Lower leg skin (tissue), 4 donors: ENCODE measurements at places on chromosomes 12 and 14.

DNA sequence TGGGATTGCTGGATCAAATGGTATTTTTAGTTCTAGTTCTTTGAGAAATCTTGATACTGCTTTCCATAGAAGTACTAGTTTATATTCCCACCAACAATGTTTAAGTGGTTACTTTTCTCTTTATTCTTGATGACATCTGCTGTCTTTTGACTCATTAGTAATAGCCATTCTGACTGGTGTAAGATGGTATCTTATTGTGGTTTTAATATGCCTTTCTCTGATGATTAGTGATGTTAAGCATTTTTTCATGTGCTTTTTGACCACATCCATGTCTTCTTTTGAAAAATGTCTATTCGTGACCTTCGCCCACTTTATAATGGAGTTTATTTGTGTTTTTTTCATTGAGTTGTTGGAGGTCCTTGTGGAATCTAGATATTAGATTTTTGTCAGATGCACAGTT lies 865.7 kb downstream of the SLC6A15 start:
- DNase-seq = no peak

GRCh38 chr14:55097881-55098560 lies 31.0 kb upstream of the LGALS3 start:
- no peak for DNase-seq

DNA sequence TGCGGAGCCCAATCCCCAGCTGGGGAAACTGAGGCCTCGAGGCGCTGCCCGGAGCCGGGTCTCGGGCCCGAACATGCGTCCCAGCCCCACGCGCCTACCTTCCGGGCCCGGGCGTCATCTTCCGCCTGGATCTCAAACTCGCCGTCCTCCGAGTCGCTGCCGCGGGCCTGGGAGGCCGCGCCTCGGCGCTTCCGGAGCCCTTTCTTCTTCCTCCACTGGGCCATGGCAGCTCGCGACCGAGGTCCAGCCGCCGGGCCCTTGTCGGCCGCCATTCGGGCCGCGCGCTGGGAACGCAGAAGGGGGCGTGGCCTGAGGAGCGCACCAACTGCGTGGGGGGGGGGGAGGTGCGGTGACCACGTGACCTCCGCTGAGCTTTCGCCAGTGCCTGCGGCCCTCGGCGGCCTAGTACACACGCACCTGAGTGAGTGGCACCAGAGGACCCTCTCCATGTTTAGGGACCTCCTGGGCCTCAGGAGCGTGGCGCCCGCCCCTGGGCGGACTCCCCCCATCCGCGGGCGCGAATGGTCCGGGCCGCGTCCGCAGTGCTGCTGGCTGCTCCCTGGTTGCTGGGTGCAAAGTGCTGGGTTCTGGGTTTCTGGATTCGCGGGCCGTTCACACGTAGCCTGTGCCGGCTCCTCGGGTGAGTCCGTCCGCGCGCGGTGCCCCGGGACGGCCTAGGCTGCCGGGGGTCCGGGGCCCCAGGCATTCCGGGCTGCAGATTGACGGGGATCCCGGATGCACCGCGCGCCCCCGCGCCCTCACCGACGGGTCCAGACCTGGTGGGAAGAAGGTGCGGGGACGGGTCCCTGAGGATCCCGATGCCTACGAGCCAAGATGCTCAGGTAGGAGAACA lies at the start of the genes DDX54 and RITA1:
TSS of gene DDX54 (minus strand) at position 299 of the 853 bp plus-strand sequence. CDS start at position 272, 27 bp downstream.
TSS of gene RITA1 (plus strand) at position 542 of the 853 bp plus-strand sequence. CDS start 1,026 bp downstream, outside the sequence.
- DNase-seq = peak; percentile 60

- peak; percentile 90 for DNase-seq
These were observed 123.3 kb downstream of the SSPN start for GRCh38 chr12:26318661-26319068.

DNA sequence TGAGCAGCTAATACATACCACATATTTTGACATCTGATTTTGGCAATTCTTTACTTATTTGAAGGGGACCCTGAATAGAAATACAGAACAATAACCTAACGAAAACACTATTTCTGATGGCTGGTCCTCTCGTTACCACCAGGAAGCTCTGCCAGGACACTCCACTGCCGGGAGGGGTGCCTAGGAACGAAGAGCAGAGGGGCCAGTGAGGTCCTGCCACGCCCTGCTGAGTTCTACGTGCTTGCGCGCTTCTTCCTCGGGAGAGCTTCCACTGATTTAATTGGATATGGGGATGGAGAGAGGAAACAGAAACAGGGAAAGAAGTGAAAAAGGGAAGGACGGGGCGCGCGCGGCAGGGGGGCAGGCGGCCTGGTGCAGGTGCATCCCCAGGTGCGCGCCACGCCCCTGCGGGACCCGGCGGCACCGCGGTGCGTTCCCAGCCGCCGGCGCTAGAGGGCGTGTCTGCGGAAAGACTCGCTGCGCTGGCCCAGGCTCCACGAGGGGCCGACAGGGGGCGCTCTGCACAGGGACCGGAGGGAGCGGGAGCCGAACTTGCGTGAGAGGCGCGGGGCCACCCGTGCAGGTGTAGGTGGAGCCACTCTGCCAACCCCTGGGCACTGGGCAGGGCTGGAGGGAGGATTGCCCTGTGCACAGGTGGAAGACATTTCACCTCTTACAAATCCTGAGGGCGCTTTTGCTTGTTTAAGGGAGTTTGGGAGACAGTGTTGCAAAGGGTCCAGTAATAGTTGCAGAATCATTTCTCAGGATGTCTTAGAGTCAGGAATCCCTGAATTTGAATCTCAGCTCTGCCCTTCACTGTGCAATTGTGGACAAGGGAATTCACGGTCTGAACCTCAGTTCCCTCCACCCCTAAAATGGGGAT lies 986.3 kb upstream of the TMEM132C start:
- DNase-seq = no peak

DNA sequence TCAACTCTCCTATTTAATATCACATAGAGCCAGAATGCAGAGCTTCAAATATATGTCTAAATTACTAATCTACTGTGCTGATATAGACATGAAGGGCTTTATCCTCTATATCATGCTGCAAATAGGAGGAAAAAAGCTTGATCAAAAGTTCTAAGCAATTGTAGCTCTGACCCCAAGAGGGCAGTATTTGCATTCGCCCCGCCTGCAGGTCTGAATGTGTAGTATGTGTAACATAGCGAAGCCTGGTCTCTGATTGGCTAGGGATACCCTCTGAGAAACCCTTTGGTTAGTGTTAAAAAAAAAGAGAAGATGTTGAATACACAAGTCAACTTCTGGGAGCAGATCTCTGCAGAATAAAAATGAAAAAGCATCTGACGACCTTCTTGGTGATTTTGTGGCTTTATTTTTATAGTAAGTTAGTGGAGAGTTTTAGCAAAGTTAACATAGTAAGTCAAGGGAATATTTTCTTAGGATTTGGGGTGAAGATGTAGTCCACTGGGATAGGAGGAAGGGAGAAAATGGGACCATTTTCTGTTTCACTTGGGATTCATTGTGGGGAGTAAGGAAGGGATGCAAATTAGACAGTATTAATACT lies 151.6 kb upstream of the OR4E1 start:
- no peak for DNase-seq

DNA sequence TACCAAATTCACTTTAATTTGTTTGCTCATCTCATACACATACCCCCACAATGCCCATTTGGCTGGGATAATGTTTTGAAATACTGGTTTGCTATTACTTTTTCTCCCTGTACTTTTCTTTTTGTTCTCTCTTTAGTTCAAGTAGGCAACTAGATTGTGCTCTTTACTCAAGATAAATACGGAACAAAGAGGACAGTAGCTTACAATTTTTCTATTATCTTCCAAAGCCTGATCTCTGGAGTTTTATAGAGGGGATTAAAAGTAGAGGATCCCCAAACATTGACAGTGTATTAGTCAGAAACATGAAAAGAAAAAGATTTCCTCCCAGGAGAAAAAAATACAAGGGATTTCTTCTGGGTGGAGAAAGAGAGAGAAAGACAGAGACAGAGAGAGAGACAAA lies 102.1 kb upstream of the FSCB start:
- no peak for DNase-seq

DNA sequence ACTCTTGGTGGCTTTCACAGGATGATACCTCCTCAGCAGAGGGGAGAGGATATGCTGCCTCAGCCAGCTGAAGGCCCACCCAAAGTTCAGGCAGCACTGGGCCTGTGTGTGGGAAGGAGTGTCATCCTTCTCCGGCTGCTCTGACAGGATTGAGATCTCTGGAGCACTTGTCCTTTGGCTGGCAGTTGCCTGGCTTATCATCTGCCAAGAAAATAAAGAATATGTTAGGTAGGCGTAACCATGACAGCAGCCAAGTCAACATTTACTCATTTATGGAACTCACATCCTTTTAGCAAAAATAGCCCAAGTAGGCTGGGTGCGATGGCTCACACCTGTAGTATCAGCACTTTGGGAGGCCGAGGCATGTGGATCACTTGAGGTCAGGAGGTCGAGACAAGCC lies 68.5 kb downstream of the PPFIBP1 start:
- DNase-seq = peak; percentile 64

- DNase-seq = no peak
These were observed 180.8 kb downstream of the EFCAB11 start for GRCh38 chr14:89773644-89774316.

DNA sequence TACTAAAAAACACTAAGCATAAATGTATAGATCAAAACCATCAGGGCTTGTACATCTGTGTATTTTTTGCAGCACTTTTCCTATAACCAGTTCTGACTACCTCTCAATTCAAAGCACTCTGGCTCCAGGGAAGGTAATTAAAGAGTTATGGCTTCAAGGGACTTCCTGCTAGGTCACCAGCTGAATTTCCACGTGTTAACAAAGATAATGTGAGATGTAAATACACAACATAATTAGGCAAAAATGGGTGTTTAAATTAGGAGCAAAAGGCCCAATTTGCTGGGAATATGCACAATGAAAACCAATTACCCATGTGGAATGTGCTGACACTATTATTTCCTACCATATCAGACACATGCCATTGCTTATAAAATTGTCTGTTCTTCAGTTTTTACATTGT lies 513.4 kb upstream of the FLRT2 start:
- DNase-seq = no peak

- no peak for DNase-seq
These were observed 35.2 kb downstream of the PRIMA1 start for GRCh38 chr14:93752980-93753561.

DNA sequence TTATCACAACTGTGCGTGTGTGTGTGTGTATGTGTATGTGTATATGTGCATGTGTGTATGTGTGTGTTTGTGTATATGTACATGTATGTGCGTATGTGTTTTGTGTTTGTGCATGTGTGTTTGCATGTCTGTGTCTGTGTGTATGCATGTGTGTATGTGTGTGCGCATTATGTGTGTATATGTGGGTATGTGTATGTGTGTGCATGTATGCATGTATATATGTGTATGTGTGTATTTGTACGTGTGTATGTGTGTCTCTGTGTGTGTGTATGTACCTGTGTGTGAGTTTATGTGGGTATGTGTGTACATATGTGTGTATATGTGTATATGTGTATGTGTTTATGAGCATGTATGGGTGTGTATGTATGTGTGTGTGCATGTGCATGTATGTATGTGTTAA lies 37.6 kb upstream of the PIWIL1 start:
- no peak for DNase-seq

DNA sequence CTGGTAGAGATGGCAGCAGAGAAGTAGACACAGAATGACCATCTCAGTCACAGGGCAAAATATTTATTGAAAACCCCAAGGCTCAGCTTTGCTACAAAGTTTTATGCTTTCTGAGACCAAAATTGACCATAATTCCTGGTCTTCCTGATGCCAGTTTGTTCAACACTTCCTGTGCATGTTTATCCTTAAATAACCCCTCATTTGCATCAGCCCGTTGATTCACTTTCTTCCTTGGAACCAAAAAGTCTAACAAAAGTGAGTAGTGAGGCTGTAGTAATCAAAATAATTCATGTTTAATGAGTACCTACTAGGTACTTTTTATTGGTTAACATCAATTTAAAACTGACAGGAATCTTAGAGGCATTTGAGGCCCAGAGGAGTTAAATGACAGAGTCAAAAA lies 51.7 kb downstream of the TRHDE start:
- no peak for DNase-seq

DNA sequence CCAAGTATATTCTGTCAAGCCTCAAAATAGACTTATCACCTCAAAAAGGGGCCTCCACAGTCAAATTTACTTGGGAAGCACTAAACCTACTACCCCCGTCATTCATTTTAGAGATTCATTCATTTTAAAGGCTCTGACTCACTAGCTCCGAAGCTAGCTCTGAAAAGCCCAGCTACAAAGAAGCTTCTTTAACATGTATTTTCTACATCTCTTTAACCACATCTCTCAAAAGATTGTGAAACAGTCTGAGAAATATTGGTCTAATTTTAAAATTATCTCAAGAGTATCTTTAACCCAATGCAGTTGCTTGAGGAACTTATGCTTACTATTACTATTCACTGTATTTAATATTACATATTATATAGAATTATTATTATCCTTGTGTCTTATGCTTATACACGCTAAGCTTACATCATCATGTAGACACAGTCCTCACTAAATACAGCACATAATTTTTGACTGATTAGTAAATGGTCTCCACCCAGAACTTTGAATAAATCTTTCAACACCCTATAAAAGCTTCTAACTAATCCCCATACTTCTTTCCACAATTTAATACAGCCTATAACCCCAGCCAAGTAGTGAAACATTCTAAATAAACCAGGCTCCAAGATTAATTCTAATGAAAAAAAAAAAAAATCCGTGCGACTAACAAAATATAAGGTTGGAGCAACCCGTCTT lies 7.8 kb downstream of the NT5DC3 start:
- no peak for DNase-seq

DNA sequence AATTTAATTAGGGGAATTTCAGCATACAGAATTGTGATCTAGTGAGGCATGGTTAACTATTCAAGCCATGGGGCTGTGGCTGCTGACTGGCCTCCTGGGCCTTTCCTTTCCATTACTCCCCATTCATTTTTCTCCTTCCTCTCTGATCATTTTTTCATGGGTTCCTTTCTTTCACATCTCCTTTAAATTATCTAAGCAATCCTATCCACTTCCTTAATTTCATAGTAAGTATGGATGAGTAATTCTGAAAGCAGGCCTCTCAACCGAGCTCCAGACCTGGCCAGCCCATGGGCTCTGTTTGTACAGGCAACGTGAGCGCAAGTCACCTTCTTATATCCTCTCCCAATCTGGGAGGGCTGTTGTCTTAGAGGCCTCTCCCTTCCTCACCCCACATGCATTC lies 13.4 kb downstream of the CKAP4 start:
- DNase-seq = no peak

- no peak for DNase-seq
These were observed 323.8 kb downstream of the RGS6 start for GRCh38 chr14:72256055-72256454.

GRCh38 chr14:21227981-21228380 lies 41.3 kb downstream of the HNRNPC start:
- DNase-seq = no peak

DNA sequence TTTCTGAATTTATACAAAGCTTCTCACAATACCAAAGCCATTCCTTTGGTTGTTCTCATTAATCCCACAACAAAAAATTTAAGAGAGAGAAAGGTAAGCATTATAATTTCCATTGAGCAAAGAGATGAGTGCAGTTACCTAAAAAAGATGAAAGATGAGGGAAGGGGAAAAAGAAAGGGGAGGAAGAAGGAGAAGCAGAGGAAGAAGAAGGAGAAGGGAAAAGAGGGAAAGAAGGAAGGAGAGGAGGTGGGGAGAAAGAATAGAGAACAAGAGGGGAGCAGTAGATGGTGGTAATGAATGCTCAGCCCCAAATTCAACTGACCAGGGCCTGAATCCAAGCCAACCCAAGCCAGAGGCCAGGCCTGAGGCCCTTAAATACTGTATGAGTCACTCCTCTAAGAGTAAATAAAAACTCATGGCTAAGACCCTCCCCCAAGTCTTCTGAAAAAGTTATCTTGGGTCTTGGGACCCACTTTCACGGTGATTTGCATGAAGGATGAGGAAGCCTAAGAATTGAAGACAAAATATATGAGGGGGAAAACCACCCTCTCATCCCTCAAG lies 144.6 kb downstream of the ITPR2 start:
- no peak for DNase-seq

- DNase-seq = no peak
These were observed 397.2 kb downstream of the NRXN3 start for GRCh38 chr14:78567343-78567742.

GRCh38 chr12:75471902-75472890 lies 8.4 kb upstream of the GLIPR1 start:
- no peak for DNase-seq
